HT1080 (cell line): ENCODE measurements at places on chromosomes 4 and X. TPM values are rescaled to one million over a fixed set of nuclear protein-coding genes. Genes with fewer than 3 reads are reported as not detected.

Gene HSFX2
- total RNA-seq, result not detected in 2 replicates

Gene SMR3B
- total RNA-seq, result not detected in 2 replicates

Gene SSX7
- not detected in 2 replicates for total RNA-seq

Gene C4orf50
- total RNA-seq, result not detected in 2 replicates

Gene USP17L17
- total RNA-seq, result not detected in 2 replicates

Gene SOX3
- total RNA-seq, result not detected in 2 replicates

- DNase-seq, result no peak
Observed at GRCh38 chrX:149996515-149996914, 58.2 kb upstream of the EOLA2 start.

DNA sequence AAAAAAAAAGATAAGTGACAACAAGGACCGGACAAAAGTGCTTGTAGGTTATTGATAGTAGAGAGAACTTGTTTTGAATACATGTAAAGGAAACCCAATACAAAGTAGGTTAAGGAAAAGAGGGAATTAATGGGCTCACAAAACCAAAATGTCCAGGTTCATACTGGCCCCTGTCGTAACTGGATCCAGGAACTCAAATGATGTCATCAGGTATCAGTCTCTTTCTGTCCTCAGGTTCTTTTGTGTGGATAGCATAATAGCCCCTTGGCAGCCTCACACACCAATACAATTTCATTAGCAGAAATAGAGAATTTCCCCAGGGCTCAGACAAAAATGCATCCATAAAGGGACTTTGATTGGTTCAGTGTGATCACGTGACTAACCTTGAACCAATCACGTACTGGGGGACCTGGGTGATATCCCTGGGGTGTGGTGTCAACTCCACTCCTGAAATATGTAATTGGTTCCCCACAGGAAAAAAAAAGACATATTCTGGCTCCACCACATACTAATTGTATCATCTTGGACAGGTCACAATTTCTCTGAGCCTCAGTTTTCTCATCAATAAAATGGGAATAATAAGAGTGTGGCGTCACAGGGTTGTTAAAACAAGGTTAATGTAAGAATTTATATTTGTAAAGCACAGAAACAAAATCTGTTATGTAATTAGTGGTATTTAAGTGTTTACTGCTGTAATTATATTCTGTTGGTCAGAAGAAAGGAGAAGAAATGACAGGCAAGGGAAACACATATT is 174.8 kb downstream of the PDGFRA start:
- DNase-seq, result no peak

GRCh38 chr4:74327762-74328161 is 19.5 kb downstream of the EPGN start:
- DNase-seq, result peak; percentile 36

DNA sequence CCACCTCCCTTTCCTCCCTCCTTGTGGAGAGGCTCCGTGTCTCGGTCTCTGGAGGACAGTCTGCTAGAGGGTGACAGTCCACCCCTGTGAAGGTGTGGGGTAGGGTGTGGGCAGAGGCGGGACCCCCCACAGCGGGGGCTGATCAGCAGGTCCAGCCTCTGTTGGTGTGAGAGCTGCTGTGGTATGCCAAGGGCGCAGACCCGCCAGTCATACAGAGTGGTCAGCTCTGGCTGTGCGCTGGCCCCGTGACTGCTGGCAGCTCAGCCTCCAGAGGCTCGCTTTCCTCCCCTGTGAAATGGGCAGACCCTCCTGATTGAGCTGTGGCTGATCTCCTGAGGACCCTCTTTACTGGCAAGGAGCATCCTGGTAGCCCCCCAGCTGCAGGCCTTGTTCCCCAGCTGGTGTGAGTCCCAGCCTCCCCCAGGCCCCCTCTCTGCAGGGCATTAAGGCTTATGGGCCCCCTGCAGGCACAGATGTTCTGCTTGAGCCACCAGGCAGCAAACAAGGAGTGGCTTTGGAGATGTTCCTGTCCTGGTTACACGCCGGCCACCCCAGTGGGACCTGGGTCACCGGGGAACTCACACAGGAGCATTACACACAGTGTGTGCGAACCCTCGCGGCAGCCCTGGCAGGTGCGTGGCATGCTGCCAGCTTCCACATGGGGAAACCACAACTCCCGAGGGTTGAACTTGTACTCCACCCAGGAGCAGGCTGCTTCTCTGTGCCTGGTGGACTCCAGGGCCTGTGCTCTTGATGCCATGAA is 76.8 kb downstream of the PPP2R2C start:
- DNase-seq, result no peak

- DNase-seq, result no peak
Observed at GRCh38 chr4:54741202-54741601, 83.4 kb downstream of the KIT start.

GRCh38 chrX:20333672-20334071 is 67.0 kb upstream of the RPS6KA3 start:
- no peak for DNase-seq

GRCh38 chr4:1711571-1712215 is 426 bp downstream of the SLBP start:
- DNase-seq, result no peak

- no peak for DNase-seq
Observed at GRCh38 chr4:1402516-1403091, 3.6 kb downstream of the NKX1-1 start.

DNA sequence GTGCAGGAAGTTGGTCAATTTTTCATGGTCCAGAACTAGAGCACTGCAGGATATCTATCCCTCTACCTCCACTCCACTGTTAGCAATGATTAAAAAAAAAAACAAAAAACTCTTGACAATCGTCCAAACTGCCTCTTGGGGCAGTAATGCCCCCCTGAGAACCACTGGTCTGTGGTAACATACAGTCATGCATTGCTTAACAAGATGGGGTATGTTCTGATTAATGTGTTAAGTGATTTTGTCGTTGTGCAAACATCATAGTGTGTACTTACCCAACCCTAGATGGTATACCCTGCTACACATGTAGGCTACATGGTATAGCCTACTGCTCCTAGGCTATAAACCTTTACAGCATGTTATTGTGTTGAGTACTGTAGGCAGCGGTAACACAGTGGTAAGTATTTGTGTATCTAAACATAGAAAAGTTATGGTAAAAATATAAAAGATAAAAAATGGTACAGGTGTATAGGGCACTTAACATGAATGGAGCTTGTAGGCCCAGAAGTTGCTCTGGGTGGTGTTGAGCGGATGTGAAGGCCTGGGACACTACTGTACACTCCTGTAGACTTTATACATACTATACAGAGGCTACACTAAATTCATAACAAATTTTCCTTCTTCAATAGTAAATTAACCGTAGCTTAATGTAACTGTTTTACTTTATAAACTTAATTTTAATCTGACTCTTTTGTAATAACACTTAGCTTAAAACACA is 34.1 kb downstream of the ART3 start:
- peak; percentile 57 for DNase-seq

DNA sequence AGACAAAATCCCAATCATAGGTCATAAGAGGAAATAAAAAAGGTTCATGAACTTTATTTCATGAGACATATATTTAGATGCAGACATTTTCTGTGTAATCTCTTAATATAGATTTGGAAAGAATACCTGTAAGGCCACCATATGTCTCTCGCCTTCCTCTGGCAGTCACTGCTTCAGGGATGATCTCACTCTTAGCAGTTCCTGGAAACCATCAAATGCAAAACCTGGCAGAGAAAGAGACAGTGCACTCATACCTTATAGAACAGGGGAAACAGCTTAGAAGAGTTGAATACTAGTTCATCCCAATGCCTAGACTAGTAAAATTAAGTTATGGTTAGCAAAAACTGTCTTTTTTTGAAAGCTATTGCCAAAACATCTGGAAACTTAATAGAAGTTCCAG is 243.3 kb downstream of the GASK1B start:
- DNase-seq, result no peak

DNA sequence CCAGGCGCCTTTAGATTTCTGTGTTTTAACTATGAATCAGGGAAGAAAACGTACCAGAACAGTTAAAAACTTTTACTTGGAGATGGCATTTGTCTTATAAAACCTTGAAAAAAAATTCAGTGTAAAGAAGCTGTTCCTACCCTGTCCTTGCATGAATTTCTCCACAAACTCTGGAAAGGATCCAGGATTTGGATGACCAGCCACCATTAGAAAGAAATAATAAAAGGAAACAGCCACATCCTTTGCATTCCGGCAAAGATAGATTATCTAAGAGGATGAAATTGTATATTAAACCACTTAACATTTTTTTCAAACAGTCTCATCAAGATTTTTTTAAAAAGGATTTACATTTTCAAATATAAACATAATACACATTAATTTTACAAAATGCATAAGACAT is 10.6 kb downstream of the SULT1E1 start:
- DNase-seq, result no peak

DNA sequence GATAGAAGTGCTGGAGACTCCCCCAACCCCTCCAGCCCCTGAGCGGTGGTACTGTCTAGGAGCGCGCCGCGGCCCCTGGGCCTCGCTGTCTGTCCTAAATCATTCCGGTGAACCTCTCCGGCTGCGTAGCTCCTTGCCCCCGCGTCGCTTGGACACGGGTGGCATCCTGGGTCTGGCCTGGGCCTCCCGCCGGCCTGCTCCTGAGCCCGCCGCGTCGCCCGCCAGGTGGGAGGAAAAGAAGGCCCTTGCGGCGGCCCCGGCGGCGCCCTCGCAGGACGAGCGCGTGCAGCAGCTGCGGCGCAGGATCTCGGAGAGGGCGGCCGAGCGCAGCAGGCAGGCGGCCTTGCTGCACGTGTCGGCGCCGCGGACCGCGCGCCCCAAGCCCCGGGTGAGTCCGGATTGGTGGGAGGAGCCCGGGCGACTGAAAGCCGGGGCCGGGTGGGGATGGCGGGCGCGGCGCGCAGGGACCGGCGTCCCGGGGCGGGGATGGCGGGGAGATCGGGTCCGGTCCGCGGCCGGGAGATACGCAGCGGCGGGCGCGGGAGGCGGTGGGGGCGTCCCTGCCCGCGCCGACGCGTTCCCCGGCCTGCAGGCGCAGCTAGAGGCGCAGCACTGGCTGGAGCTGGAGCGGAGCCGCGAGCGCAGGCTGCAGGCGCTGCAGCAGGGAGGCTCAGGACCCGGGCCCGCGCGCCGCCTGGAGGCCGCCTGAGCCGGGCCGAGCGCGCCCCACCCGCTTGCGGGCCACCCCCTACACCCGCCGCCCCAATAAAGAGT is 6.5 kb upstream of the RNF4 start:
- peak; percentile 53 for DNase-seq

DNA sequence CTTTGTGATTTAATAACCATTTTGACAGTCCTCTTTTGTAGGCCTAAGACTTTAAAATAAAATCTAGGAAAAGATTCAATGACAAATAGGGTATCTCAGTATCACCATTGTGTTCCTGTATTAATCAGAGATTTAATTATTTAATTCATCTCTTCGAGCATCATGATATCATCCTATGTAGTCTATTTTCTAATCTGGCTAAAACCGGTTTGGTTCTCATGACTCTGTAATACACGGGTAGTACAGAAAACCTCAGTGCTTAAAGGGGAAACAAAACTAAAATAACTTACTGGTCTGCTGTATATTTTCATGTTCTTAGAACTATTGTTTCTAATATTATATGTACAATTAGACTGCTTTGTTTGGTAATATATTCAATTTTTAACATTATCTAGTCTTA is 23.7 kb upstream of the FBXW7 start:
- no peak for DNase-seq

DNA sequence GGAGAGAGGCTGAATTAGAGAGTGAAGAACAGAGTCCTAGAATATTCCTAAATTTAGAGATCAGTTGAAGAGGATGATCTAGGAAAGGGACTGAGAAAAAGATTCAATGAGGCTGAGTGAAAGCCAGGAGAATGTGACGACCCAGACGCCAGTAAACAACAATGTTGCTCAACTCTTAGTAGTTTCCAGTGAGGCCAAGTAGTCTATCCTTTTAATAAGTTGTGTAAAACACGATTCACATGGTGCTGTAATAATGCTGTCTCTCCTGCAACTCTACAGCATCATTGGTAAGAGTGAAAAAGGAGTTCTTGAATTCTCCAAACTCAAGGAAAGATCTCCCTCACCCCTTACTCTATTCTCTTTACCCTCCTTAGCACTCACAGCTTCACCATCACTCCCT is 140.3 kb downstream of the CFAP299 start:
- DNase-seq, result no peak

DNA sequence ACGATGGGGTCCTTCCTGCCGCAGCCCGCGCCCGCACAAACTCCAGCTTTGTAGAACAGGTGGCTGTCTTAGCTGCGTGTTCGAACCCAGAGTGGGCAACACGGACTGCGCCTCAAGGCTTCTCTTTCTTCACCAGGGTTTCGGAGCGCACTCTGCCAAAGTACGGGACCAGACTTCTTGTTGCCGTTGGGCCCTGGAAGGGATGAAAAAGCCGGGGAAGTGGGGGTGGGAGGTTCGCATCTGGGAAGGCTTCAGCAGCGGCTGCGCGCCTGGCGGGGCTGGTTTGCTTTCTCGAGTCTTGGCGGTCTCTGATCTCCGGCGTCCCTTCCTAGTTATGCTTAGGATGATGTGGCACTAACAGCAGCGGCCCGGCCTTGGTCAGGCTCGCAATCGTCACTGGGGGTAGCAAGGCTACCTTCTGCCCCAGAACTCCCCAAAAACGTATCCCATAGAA is 673 bp downstream of the PARM1 start:
- DNase-seq, result no peak

DNA sequence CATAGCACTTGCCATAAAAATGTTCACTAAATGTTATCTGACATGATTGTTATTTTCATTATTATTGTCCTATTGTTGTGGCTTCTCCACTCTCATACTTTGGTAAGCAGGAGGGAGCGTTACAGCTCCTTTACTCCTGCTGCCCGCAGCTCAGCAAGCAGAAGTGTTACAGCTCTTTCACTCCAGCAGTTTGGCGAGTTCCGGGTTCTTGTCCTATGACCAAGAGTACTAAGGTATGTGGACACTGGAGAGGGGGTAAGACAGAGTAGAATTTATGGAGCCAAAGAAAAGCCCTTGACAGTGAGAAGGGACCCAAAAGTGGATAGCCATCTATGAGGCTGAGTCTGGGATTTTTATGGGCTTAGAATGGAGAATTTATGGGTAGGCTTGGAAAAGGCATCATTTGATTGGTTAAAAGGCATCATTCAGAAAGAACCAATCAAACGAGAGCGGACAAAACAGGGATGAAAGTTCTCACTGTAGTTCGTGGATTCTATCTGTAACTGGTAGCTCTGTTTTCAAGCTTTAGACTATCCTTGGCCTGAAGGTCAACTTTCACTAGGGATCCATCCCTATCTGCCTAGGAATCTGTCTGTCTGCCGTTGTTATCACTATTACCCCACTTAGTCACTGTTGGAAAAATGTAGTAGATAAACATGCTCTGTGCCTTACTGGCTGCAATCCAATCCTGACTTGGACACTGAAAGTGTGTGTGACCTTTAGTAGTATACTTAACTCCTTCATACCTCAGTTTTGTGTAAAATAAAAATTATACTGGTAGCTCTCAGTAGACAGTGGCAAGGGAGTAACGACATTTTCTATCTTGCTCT is 545.6 kb upstream of the LCORL start:
- DNase-seq, result no peak
